SHP77 treated with DMSO at 0.1 percent for 48 hours (cell line): ENCODE measurements at places on chromosomes 7 and 10.

DNA sequence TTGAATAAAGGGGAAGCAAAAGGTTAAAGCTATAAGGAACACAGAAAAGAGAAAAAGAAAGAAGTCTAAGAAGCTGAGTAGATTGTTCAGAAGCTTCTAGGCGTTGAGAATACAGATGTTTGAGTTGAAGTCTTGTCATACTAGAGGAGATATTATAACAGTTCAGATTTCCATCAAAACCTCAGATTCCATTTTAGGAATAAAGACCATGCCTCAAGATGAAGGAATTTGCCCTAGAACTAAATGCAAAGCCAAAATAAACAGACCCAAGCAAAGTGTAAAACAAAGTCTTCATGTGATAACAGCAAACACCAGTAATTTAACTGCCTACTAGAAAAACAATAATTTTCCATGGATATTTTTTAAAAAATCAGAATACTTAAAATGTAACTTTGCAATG lies 476.5 kb upstream of the POT1 start:
- DNase-seq: no peak

DNA sequence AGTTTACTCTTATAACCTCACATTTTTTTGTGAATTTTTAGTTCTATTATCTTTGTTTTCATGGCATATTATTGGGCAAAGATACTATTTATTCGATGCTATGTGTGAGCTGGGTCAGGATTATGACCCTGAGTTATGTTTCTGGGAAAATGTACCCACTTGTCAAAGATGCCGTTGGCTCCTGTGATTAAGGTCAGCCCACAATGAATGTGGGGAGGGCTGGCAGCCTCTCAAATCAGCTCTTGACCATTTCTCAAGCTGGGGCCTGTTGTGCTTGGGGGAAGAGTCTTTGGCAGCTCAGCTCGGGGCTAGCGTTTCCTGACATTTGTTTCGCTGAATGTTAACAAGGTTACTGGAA lies 97.5 kb downstream of the TCF7L2 start:
- DNase-seq: no peak

GRCh38 chr7:73454424-73454823 lies 20.8 kb downstream of the FZD9 start:
- no peak for DNase-seq

DNA sequence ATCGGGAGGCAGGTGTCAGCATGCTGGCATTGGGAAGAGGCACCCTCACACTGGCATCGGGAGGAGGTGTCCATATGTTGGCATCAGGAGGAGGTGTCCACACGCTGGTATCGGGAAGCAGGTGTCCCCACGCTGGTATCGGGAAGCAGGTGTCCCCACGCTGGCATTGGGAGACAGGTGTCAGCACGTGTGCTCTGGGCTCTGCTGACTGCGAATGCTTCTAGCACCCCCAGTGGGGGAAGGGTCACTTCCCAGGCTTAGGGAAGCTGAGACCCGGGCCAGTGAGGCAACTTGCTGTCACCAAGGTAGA lies 92.5 kb upstream of the IKZF1 start:
- DNase-seq: no peak

DNA sequence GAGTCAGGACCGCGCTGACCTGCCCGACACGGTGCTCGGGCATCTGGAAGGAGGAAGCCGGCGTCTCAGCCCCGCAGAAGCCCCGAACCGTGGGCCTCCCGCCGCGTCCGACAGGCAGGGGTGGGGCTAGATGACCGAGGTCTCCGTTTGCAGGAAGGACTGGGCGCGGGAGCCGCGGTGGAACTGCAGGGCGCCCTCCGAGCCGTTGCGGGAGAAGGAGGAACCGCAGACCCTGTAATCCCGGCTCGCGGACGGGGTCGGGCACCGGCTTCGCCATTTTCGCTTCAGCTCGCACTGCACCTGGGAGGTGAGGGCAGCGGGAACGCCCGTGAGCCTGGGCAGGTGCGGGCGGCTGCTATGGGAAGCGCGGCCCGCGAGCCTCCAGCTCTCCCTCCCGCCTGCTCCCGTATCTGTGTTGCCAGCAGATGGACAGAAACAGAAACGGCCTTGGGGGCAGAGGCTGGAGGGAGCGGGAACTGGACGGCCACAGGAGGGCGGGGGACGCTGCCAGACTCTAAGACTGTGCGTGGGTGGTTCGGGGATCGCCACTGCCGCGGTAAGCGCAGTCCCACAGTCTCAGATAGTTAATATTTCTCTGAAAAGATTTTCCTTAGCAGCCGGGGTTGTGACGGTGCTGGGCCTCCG lies 114.1 kb downstream of the VIPR2 start:
- no peak for DNase-seq

GRCh38 chr10:103658049-103658577 lies 164.6 kb downstream of the NEURL1 start:
- DNase-seq: no peak

DNA sequence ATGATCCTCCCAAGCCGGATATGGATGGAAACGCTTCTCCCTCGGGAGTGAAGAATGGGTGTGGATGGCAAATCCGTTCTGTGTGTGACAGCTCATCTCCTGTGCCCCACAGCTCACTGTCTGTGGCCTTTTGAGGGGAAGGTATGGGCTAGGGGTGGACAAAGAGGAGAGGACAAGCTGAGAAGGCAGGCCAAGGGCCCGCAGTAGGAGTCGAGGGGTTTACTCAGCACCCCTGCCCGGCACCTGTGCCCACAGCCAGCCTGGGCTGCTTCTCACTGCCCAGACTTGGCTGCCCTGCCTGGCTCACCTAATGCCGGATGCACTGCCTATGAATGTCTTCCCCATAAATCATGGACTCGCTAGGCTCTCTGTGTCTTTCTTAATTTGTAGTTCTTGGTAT lies 503.8 kb downstream of the TCERG1L start:
- DNase-seq: no peak

DNA sequence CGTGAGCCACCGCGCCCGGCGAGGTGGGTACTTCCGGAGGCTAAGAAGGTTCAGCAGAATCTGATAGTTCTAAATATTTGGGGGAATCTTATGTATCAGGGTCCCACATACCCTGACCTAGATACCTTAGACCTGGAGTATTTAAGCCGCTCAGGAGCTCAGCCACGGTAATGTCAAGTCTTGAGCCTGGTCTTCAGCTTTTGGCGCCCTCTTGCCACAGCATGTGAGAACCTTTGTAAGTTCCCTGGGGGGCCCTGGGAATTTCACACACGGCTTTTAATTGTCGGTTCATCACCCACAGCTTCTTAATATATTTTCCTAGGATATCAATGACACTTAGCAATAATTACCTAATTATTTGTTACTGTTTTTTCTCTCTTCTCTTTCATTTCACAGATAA lies 324.3 kb upstream of the GALNT17 start:
- DNase-seq: no peak

GRCh38 chr10:20271490-20271889 lies 455.3 kb downstream of the PLXDC2 start:
- DNase-seq: no peak

DNA sequence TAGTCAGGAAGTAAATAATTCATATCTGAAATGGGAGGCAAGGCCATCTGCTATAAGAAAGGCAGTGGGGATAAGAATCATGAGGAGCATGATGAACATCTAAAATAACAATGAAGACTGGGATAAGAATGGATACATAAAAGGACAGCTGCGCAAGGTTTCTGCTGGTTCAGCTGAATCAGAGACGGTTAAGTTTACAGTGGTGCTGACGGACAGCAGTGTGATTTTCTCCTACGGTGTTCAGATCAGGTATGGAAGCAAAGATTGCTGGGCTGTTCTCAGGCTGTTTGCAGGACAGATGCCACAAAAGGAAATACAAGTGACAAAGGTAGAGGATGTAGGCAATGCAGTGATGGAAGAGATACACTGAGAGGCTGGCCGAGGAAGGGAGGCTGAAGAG lies 8.4 kb downstream of the CYCS start:
- no peak for DNase-seq

DNA sequence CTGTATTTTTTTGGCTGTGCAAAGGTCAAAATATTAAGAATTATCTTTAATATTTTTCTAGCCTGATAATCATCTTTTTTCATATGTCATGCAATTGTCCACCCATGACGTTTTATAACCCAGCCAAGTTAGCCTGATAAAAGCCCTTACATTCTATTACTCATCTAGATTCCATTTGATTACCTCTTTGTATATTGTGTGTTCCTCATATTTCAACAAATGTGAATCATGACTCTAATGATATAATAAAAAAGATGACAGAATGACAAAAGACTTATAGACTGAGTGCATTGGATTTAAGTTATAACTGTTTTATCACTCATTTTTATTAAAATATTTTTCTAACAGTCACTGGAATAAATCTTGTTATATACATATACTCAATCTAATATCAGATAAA lies 1560.0 kb upstream of the LRRTM3 start:
- no peak for DNase-seq

DNA sequence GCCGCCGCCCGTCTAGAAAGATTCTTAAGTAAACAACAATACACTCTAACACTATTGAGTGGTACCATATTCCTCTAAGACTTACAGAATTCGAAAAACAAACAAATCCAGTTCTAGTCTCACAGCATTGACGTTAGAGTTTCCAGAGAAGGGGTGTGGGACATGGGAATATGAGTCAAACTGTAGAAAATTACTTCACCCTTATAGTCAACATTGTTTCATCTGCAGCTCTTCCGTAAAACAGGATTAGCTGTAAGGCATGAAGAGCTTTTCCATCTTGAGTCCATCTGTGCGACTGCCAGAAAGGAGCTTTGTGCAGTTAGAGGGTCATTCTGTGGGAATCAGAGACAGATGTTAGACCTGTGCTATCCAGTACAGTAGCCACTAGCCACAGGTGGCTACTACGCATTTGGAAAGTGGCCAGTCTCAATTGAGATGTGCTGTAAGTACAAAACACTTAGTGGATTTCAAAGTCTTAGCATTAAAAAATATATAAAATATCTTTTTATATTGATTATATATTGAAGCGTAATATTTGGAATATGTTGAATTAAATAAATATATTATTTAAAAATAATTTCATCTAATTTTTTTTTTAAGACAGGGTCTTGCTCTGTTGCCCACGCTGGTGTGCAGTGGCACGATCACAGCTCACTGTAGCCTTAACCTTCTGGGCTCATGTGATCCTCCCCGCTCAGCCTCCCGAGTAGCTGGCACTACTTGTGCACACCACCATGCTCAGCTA lies 79.8 kb upstream of the MPP7 start:
- no peak for DNase-seq

GRCh38 chr7:1024876-1025742 lies 19.2 kb upstream of the GPR146 start:
- DNase-seq: no peak

DNA sequence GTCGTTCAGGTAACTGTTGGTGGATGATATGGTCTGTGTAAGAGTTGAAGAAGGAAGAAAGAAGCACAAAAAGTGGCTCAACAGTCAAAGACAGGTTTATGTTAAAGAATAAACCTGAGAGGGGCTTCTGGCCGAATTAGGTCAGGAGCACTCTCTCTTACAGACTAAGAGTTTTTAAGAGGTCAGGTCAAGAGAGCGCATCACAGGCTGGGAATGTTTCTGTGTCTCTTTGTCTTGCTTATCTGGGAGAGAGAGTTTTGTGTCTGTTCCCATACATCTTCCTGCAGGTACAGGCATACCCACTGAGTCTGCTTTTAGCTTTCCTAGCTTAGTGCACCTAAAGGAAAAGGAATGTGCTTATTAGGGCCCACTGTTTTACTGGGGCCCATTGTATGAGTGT lies 22.2 kb upstream of the PRPF18 start:
- no peak for DNase-seq

DNA sequence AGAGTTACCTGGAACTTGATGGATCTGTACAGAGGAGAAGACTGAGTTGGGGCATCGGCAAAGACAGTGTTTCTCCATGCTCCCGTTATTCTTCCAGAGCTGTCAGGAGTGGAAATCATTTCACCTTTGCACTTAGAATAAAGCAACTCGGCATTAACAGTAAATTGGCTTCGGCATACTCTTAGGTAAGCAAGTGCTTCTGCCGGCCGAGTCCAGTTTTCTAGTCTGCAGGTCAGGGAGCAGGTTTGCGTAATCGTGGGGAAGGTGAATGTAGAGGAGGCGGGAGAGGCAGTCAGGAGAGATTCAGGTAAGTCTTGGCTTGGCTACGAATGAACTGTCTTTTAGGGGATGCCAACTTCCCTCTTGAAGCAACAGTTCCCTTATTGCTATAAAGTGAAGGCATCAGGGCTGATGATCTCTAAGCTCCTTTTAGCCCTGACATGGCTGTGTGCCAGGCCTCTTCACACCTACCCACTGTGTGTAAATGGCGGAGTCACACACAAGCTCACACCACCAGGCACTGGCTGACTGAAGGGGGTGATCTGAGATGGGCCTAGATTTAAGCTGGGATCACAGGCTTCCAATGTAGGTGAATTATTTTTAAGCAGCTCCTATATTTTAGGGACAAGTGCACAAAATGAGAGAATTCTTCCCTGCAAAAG lies 127.1 kb downstream of the GATA3 start:
- DNase-seq: no peak

- no peak for DNase-seq
Observed at GRCh38 chr7:123499211-123499970, 35.0 kb downstream of the IQUB start.

GRCh38 chr10:3801558-3802192 lies 16.7 kb upstream of the KLF6 start:
- no peak for DNase-seq

GRCh38 chr10:30238836-30239235 lies 110.2 kb downstream of the MTPAP start:
- no peak for DNase-seq

DNA sequence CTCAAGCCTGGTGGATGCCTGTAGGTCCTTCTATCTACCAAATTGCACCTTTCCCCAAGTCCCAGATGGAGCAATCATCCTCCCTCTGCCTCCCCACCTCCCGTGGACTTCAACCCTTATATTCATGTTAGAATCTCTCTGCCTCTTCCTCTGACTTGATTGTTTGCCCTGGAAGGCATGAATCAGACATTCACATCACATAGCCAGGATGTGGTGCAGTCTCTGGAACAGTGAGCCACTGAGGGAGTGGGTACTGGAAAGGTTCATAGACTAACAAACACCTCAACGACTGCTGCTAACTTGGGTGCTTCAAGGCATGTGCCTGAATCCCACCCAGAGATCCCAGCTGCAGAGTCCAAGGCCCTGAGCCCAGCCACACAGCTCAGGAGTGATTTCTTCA lies 494.0 kb downstream of the TNS3 start:
- DNase-seq: no peak

GRCh38 chr7:132430041-132430855 lies 146.0 kb downstream of the PLXNA4 start:
- peak; percentile 21 for DNase-seq

- DNase-seq: no peak
Observed at GRCh38 chr10:49690698-49691356, 11.4 kb downstream of the C10orf53 start.

GRCh38 chr7:55206235-55207029 lies 158.7 kb upstream of the LANCL2 start:
- no peak for DNase-seq
